Daoy (cell line): ENCODE measurements at places on chromosomes 6 and 20.
A peak's percentile ranks its signal among the peaks of the same experiment; 100 is the strongest.

- no peak for DNase-seq
These were observed 24.1 kb upstream of the SALL4 start for GRCh38 chr20:51826372-51826771.

- no peak for DNase-seq
These were observed 2.1 kb downstream of the FOXP4 start for GRCh38 chr6:41548098-41548840.

GRCh38 chr20:8002056-8002455 is 17.5 kb downstream of the TMX4 start:
- DNase-seq, result no peak

DNA sequence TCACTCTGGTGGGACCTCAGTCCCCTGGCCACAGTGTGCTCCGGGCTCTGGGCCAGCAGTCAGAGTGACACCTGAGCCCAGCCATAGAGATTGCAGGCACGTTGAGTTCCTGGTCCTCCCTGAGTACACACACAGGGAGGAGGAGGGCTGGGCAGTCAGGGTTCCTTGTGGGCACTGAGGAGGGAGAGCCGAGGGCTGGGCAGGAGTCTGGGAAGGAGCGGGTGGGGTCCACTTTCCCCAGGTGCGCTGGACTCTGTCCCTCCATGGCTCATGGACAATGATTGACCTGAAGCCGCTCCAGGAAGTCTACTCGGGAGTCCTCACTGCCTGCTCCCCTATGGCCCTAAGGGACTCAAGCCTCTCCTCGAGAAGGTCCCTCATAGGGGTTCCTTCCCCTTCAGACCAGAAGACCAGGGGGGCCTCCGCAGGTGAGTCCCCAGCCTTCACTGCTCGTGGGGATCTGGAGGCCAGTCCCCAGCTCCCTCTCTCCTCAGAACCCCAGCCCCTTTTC is 1.1 kb downstream of the SLC44A4 start:
- DNase-seq, result peak; percentile 4

- no peak for DNase-seq
These were observed 10.2 kb downstream of the HDAC2 start for GRCh38 chr6:113960795-113961194.

DNA sequence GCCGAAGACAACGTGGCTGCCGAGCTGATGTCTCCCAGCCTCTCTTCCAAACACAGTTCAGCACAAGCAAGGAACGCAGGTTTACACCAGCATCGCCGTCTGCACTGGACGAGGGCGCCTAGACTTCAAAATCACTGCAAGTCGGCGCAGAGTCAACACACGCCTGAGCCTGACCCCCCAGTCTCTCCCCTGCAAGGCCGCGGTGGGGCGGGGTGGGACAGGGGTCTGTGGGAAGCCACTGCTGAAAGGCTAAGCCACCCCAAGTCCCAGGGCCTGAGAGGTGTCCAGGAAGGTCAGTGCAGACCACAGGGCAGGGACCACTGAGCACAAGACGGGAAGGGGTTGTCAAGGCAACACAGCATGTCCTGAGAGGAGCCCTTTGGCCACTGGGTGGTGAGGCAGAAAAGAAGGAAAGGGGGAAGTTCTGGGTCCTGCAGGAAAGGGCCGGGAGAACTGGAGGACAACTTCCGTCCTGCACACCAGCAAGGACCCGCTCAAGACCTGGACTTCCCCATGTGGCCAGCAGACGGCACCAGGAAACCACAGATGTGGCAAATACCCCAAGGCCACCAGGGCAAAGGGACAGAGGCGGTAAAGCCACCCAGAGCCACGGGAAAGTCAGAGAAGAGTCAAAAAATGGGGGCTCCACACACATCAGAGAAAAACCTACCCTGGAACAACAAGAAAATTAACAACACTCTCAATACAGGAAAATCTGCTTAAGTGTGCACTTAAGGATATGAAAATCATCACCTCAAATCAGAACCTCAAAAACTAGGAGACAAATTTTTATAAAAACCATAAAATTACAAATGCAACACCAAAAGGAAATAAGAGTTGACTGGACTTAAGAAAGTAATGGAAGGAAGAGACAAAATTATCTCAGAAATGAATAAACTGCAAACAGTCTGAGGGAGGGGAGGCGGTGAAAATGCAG is 84.8 kb downstream of the TAF4 start:
- DNase-seq, result peak; percentile 51

DNA sequence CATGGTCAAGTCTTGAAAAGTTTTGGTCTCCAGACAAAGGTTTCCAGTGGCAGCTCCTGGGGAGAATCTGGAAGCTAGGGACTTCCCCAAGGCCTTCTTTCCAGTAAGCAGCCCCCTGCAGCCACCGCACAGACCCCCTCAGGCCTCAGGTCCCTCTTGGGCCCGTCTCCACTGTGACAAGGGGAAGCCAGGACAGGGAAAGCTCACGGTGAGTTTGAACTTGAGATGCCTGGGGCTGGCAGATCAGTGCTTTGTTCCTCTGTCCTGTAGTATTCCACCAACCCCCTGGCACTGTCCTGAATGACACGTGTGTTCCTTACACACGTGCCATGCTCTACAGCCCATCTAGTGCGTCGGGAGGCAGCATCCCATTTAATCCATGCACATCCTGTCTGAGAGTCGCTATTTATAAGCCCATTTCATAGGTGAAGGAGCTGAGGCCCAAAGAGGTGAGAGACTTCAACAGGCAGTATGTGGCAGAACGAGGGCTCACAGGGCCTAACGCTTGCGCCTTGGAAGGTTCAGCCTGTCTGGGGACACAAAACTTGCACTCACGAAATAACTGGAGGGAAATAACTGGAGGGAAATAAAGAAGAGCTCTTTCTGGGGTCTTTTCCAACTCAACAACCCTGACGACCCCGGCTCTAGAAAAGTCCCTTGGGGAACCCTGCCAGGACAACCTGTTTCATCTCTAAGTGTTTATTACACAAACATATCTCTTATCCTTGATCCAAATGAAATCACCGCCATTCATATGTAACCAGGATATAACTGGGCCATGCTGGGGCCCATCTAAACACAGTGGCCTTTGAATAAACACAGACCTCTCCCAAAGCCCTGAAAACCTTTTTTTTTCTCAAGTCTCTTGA is 123.0 kb downstream of the BANF2 start:
- no peak for DNase-seq

DNA sequence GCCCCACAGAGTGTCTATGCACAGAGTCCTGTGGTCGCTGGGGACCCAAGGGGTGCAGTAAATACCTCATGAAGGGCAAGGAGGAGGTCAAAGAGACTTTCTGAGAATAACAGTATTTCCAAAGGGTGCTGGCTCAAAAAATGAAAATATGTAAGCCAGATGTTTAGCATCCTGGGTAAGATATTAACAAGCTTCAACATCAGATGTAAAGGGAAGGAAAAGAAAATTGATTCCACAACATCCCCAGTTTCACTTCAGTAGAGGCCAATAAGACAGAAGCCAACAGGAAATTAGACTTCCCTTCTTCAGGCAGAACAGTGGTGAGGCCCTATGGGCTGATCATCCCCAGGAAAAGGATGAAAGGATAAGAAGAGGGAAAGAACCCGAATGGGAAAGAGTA is 434.7 kb downstream of the PRKN start:
- no peak for DNase-seq

DNA sequence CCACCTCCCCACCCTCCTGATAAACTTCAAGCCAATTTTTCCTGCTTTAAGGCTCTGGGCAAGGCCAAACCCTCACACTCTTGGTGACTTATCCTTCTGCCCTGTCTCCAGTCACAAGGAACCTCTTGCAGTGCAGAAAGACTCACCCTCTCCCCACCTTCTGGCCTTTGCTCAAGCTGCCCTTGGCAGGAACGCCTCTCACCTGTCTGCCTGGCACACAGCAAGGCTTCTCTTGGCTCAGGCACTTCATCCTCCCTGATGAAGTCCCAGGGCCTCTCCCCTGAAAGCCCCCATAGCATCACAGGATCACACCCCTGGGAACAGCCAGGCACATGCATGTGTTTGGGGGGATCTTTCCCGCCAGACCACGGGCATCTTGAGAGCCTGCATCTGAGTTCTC is 68.8 kb upstream of the NNAT start:
- no peak for DNase-seq

DNA sequence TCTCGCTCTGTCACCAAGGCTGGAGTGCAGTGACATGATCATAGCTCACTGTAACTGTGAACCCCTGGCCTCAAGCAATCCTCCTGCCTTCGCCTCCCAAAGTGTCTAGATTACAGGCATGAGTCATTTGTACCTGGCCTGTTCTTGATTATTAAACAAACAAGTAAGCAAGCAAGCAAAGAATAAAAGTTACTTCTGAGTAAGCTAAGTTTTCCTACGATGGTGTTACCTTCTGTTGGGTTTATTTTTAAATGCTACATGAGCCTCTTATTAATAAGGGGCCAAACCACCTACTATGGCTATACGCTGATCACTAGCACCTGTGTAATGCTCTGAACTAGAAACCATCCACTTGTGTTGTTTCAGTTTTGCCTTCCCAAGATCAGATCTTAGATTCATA is 50.8 kb downstream of the IL22RA2 start:
- no peak for DNase-seq

GRCh38 chr6:43728586-43728985 is 41.0 kb upstream of the MRPS18A start:
- DNase-seq, result no peak

DNA sequence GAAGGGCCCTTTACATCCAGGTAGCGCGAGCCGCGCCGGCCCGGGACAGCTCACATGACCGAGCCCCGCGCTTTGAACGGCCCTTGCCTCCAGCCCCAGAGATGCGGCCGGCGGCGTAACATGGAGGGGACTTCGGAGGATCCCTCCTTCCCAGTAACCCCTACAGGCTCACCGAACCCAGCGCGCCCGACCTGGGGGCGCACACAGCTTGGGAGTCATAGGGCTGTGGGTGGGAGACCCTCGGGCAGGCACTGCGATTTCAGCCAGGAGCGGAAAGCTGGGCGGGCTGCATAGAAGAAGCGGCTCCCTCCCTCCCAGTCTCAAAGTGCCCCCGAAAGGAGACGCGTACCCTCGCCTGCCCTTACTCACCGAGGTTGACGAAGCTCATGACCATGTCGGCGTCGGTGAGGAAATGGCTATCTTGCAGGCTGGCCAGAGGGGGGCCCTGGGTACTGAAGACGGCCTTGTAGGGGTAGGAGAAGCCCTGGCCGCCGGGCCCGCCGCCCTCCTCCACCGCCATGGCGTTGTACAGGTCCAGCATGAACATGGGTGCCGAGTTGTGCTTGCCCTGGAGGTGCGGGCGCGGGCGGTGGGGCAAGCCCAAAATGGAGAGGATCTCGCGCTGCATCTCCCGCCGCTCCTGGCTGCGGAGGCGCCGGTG is 975 bp downstream of the BMP7 start:
- peak; percentile 39 for DNase-seq

DNA sequence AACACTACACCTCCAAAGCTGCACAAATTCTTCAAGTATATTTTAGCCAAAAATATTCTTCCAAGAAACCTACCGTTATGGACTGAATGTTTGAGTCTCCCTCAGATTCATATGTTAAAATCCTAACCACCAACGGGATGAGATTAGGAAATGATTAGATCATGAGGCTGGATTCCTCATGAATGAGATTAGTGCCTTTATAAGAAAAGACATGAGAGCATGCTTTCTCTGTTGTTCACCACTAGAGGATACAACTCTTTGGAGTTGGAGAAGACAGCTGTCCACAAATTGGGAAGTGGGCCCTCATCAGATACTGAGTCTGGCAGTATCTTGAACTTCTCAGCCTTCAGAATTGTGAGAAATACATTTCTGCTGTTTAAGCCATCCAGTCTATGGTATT is 7.1 kb upstream of the SLC17A4 start:
- no peak for DNase-seq

DNA sequence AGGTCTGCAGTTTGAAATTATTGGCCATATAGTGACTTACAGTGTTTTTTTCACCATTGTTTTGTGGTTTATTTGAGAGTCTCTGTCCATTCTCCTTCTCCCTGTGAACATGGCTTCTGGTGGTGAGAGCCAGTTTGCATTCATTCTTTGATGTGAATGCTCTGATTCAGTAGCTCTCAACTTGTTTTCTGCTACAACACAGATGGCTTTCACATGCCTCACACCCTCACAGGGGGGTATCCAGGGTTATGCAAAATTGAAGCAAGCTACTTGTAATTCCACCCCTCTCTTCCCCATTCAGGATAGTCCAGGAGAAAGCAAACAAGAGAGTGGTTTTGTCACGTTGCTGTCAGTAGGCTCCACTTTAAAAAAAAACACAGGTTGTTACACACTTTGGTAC is 55.6 kb downstream of the SLX4IP start:
- no peak for DNase-seq
